ENCODE measurements at places on chromosomes 3 and 15. TPM values are rescaled to one million over a fixed set of nuclear protein-coding genes. Genes with fewer than 3 reads are reported as not detected.

NSUN3 gene
- total RNA-seq, result 10.1 TPM

TNIK gene
- 17.6 TPM for total RNA-seq

SV2B gene
- 1.4 TPM for total RNA-seq

GRCh38 chr3:178405531-178405930 lies 130.7 kb upstream of the KCNMB2 start:
- no peaks in the 10 kb centered on the region for H3K4me1 ChIP-seq
- no peaks in the 10 kb centered on the region for H3K27me3 ChIP-seq
- no peak overlapping the region for H3K4me3 ChIP-seq
- H3K36me3 ChIP-seq, result no peaks in the 10 kb centered on the region
- no peak overlapping the region for H3K27ac ChIP-seq

PLA2G4D gene
- total RNA-seq, result not detected

DNA sequence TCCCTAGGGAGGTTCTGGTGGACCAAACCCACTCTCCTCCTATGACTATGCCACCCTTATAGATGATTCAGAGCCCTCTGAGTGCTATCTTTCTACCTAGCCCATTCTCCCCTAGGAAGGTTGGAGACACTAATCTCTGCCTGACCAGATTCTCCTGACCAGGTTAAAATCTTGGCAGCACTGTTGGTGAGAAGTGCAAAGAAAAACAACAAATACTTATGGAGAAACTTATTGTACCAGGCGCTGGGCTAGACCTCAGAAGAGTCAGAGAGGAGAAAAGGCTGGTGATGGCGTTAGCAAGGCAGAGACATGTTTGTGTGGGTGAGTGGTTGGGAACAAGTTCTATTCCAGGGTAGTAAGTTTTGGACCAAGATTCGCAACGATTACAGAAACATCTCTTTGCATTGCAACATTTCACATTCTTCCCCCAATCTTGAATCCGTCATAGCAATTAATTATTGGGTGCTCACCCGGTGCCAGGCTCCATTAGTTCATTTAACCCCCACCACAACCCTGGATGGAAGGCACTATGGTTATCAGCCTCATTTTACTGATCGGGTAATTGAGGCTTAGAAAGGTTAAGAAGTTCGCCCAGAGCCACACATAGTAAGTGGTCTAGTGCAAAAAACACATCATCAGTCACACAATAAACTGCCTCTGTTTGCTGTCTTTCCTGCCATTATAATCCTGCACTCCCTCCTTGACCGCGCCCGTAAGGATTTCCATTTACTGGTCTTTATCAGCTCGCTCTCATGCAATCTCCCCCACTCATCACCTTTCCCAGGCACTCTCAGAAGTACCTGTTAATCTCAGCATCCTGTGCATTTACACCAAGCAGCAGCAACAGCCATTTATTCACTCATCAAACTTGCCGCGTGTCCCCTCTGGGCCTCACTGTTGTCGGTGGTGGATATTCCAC lies 655 bp upstream of the TSPAN3 start:
- H3K4me1 ChIP-seq, result peaks cover 56% of the 10 kb centered on the region
- H3K36me3 ChIP-seq, result peaks cover 49% of the 10 kb centered on the region
- H3K27me3 ChIP-seq, result peaks cover 43% of the 10 kb centered on the region
- H3K27ac ChIP-seq, result peak overlapping the region; percentile 82
- DNase-seq, result no peak

- H3K36me3 ChIP-seq, result no peaks in the 10 kb centered on the region
- peaks cover 5% of the 10 kb centered on the region for H3K4me1 ChIP-seq
- no peaks in the 10 kb centered on the region for H3K27me3 ChIP-seq
- no peak overlapping the region for H3K4me3 ChIP-seq
Observed at GRCh38 chr3:131883711-131884407, 151.0 kb downstream of the CPNE4 start.

GRCh38 chr3:193796089-193796488 lies 203.1 kb downstream of the OPA1 start:
- no peak overlapping the region for H3K4me3 ChIP-seq
- H3K27me3 ChIP-seq, result no peaks in the 10 kb centered on the region
- no peak for DNase-seq
- peak overlapping the region; percentile 3 for H3K27ac ChIP-seq
- peaks cover 40% of the 10 kb centered on the region for H3K4me1 ChIP-seq

DNA sequence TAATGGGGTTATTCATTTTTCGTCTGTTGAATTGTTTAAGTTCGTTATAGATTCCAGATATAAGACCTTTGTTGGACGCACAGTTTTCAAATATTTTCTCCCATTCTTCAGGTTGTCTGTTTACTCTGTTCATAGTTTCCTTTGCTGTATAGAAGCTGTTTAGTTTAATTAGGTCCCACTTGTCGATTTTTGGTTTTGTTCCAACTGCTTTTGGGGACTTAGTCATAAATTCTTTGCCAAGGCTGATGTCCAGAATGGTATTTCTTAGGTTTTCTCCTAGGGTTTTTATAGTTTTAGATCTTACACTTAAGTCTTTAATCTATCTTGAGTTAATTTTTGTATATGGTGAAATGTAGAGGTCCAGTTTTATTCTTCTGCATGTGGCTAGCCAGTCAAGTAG lies 58.9 kb upstream of the ZNF280D start:
- H3K36me3 ChIP-seq, result no peaks in the 10 kb centered on the region
- no peak overlapping the region for H3K27ac ChIP-seq
- no peaks in the 10 kb centered on the region for H3K4me1 ChIP-seq
- no peak overlapping the region for H3K4me3 ChIP-seq
- H3K27me3 ChIP-seq, result no peaks in the 10 kb centered on the region

DNA sequence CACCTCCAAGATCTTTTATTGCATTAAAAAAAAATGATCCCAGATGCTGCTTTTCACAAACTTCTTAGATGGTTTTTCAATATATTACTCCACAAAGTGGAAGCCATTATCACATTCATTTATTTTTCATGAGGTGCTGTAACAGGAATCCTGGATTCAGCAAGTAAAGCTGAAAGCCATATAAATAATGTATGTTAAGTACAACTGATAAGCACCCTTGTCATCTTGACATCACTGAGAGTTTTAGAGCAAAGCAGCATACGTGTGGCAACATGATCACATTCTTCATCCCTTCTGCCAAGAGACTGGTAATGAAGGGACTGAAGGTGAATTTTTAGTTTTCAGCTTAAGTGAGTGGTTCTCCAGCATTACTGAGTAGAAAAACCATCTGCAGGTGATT lies 44.9 kb upstream of the LRRFIP2 start:
- DNase-seq, result no peak
- no peak overlapping the region for H3K4me3 ChIP-seq
- no peaks in the 10 kb centered on the region for H3K27me3 ChIP-seq
- H3K36me3 ChIP-seq, result no peaks in the 10 kb centered on the region
- H3K27ac ChIP-seq, result no peak overlapping the region

IL20RB gene
- 8.5 TPM for total RNA-seq

GRCh38 chr3:45109771-45110508 lies 36.2 kb downstream of the CDCP1 start:
- no peak for DNase-seq
- H3K36me3 ChIP-seq, result peaks cover 41% of the 10 kb centered on the region
- H3K27me3 ChIP-seq, result no peaks in the 10 kb centered on the region
- H3K4me1 ChIP-seq, result peaks cover 20% of the 10 kb centered on the region
- H3K4me3 ChIP-seq, result no peak overlapping the region

DNA sequence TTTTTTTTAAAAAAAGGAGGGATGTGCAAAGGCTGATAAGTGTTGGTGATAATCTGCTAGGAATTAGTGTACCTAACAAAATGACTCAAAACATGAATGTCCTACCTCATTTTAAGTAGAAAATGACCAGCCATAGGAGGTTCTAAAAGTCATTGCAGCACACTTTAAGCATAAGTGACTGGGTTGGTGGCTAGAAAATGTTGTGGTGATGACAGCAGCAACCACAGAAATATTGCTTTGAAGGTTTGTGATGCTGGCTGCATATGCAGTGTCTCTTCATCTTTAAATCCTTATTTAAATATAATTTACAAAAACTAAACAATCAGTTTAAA lies 55.2 kb downstream of the CMSS1 start:
- no peaks in the 10 kb centered on the region for H3K27me3 ChIP-seq
- H3K27ac ChIP-seq, result no peak overlapping the region
- H3K4me3 ChIP-seq, result no peak overlapping the region
- DNase-seq, result no peak

DNAH12 gene
- 0.92 TPM for total RNA-seq

ATP8B4 gene
- 0.24 TPM for total RNA-seq

ZBTB20 gene
- 28.3 TPM for total RNA-seq

DNA sequence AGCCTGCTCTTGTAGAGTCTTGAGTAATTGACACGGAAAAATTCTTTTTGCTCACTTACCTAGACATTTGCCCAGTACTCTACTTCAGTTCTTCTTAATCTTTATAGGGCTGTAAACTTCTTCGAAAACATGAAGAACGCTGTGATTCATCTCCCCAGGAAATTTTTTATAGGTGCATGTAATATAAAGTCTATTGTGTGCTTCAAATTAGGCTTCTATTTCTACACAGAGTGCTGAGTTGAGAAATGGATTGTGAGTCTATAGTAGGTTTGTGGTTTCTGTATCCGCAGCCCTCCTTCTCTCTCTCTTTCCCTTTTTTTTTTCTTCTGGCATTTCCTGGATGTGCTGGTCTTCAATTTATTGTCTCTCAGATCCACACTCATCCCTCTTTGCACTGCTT lies 183.3 kb upstream of the DCBLD2 start:
- no peak overlapping the region for H3K4me3 ChIP-seq
- no peak for DNase-seq
- peaks cover 17% of the 10 kb centered on the region for H3K27me3 ChIP-seq
- no peaks in the 10 kb centered on the region for H3K36me3 ChIP-seq
- H3K4me1 ChIP-seq, result no peaks in the 10 kb centered on the region

SHC4 gene
- total RNA-seq, result 1.2 TPM

SCAANT1 gene
- total RNA-seq, result not detected

DNA sequence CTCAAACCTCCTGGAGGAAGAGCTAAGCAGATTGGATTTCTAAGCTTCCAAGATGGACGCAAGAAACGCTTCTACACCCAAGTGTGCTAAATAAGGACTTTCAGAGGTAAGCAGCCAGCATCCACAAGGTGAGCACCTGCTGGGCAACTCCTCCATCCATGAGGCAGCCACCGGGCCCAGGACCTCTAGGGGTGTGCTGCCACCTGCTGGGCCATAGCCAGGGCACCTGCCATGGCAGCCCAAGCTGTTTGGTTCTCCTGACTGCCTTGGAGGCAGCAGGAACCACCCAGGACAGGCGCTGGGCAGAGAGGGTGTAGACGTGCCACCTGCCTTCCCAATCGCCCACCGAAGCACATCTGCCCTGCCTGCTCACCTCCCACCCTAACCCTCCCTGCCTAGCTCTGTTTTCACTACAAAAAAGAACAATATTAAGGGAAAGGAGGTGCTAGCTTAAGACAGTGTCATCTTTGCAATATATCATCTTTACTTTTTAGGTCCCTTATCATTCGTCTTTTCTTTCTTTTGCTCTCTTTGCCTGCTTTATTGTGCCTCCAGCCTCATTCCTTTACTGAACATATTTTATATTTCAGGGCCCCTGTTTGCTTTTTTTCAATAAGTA lies 12.9 kb downstream of the C15orf62 start:
- H3K4me1 ChIP-seq, result no peaks in the 10 kb centered on the region
- H3K27me3 ChIP-seq, result no peaks in the 10 kb centered on the region
- peaks cover 12% of the 10 kb centered on the region for H3K36me3 ChIP-seq
- DNase-seq, result peak; percentile 85
- H3K27ac ChIP-seq, result peak overlapping the region; percentile 33
- no peak overlapping the region for H3K4me3 ChIP-seq

DNA sequence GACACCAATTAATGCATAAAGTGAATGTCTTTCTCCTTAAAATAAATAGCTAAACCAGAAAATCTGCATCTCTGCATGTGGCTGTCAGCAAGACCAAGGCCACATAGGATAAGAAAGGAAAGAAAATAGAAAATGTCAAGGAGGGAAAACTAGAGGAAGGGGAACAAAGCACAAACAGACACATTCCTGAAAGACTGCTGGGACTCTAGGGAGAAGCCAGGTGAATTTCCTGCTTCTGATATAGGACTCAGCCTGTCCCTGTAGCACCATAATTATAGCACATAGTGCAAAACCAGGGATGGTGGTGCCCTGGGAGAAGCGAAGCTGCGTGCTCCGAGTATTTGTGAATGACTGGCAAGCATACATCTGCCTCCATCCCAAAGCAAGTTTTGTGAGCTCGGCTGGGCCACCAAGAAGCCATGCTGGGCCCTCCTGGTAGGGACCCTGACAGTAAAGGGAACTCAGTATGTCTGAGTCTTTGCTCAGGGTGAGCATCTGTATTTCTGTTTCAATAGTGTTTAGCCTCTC lies 14.2 kb downstream of the FSTL1 start:
- peak overlapping the region; percentile 86 for H3K27ac ChIP-seq
- no peaks in the 10 kb centered on the region for H3K27me3 ChIP-seq
- no peaks in the 10 kb centered on the region for H3K36me3 ChIP-seq
- DNase-seq, result no peak

GRCh38 chr15:76339305-76340197 lies 3.0 kb downstream of the ISL2 start:
- H3K4me3 ChIP-seq, result peak overlapping the region; percentile 40
- H3K27ac ChIP-seq, result no peak overlapping the region
- H3K36me3 ChIP-seq, result peaks cover 48% of the 10 kb centered on the region
- H3K27me3 ChIP-seq, result no peaks in the 10 kb centered on the region
- peaks cover 19% of the 10 kb centered on the region for H3K4me1 ChIP-seq

- H3K4me1 ChIP-seq, result peaks cover 84% of the 10 kb centered on the region
- H3K27ac ChIP-seq, result peak overlapping the region; percentile 76
- DNase-seq, result no peak
- H3K4me3 ChIP-seq, result peak overlapping the region; percentile 50
- peaks cover 41% of the 10 kb centered on the region for H3K36me3 ChIP-seq
- H3K27me3 ChIP-seq, result no peaks in the 10 kb centered on the region
Observed at GRCh38 chr15:70493376-70493775, 270.0 kb downstream of the UACA start.

CLDN18 gene
- 3.3 TPM for total RNA-seq

DNA sequence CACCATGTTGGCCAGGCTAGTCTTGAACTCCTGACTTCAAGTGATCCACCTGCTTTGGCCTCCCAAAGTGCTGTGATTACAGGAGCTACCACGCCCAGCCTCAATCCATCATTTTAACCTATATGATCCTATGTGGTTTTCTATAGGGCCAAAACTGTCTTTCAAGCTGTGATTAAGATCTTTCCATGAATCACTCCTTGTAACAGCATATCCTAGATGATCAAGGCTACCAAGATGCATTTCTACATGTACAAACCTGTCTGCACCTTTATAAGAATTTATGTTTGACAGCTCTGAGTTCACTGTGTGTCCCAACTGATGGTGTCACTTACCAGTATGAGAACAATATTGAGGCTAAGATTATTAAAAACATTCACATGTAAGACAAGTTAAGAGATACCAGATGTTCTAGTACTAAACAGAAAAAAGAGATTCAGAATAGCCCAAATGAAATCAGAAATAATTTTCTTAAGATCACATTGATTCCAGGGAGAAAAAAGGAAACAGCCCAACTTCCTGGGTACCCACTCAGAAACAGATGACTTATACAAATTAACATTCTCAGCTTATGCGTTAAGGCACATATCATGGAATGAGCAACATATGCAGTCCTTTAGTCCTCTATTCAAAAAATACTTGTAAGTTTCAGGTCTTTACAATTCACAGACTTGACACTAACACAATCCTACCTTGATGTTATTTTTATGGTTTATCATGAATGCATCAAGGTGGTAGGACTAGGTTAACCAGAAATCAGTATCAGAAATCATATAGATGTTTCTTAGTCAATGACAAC lies 24.8 kb upstream of the PPIB start:
- no peak for DNase-seq
- no peak overlapping the region for H3K4me3 ChIP-seq
- H3K27ac ChIP-seq, result no peak overlapping the region

Data from Calu3 (cell line).